Activated naive CD4-positive, alpha-beta T cell (primary cell): ENCODE measurements at places on chromosomes 16 and 17.

- DNase-seq, result no peak
These were observed 107.0 kb downstream of the ANKRD11 start for GRCh38 chr16:89383095-89384003.

DNA sequence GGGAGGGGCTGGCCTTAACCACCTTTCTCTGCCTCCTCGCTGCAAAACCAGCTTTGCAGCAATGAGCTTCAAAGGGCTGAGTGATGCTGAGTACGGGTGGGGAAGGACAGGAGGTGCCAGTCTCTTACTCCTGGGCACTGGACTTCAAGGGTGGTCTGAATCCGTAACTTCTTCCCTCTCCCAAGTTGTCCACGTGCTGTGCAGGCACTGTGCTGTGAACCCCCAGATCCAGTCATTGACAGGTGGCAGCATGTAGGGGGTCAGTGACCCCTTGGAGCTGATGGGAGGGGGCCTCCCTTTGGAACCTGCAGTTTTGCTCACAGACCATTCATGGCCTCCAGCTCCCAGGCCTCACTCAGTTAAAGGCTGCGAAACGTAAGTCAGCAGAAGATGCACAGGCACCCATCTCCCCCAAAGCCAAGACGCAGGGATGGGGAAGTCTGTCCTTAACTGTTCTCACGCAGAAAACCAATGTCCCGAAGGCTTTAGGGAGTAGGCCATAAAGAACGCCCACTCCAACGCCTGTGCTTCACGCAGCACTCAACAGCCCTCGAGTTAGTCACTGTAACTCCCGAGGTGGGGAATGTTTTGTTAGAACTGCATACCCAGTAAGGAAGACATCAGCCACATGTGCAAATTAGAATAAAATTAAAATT, 7.9 kb downstream of the LITAFD start:
- no peak for DNase-seq

- DNase-seq, result no peak
These were observed 5.2 kb upstream of the CCL13 start for GRCh38 chr17:34351096-34351495.

DNA sequence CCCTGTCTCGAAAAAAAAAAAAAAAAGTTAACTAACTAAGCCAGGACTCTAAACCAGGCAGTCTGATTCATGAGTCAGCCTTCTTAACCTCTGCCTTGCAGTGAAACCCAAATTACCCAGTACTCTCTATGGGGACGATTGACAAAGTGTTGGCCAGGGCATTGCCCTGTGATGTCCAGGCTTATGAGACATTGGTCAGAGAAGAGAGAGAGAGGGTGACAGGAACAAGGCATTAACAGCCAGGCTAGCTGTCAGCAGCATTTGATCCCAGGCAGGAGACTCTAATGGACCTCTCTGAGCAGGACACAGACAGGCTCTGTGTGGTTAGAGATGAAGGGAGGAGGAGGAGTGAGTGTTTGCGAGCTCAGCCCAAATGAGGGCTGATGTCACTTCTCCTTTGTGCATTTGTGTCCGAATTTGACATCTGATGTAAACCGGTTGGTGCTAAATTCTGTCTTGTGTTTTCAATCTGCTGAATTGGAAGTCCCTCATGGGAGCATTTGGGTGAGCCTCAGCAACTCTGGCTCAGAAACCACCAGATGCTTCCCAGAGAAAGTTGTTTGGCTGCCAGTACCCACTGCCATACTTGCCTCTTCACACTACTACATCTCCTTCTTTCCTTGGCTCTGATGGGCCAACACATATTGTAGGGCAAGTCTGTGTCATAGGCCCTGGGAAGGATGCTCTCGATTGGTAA, 4.3 kb upstream of the MYL4 start:
- no peak for DNase-seq

DNA sequence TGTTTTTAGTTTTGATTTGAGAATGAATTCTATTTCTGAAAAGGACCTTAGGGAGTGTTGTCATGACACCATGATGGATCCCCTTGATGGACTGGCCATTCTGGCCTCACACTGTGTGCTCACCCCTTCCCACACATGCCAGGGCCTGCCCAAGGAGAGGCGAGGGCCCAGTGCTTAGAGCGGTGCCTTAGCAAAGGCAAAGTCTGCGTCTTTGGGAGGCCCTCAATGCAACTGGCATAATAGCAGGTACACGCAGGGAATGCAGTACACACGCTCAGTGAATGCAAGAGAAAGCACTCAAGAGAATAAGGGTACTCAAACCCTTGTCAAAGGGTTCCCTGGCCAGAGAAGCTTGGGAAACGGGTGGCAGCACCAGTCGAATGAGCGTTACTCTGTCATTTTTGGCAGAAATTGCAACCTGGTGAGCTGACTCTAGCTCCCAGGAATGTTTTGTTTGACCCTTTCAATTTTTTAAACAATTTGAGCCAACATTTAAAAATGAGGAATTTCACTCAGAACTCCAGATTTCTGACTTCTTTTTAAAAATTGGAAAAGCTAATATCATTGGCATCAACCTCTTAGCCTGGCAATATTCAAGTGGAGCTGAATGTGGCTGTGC, 32.1 kb downstream of the NKD1 start:
- no peak for DNase-seq

- DNase-seq, result no peak
These were observed 102.8 kb downstream of the FOXL1 start for GRCh38 chr16:86681031-86681756.

GRCh38 chr16:31221357-31222160, 4.6 kb upstream of the PYDC1 start:
- DNase-seq, result no peak

DNA sequence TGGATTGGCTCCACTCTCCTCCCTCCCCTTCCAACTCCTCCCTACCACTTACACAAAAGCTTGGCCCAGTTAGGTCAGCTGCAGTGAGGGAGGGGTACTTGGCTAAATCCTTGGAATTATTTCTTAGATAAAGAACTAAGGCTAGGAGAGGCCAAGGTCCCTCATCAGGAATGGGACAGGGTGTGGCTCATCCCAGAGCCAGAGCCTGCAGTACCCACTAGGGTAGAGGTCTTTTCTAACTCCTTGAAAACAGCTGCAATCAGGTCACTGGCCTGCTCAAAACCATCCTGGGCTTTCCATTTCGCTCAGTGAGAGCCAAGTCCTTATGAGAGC, 1.9 kb upstream of the SLC46A1 start:
- no peak for DNase-seq

GRCh38 chr16:31476303-31477219, 4.6 kb downstream of the TGFB1I1 start:
- peak; percentile 93 for DNase-seq

DNA sequence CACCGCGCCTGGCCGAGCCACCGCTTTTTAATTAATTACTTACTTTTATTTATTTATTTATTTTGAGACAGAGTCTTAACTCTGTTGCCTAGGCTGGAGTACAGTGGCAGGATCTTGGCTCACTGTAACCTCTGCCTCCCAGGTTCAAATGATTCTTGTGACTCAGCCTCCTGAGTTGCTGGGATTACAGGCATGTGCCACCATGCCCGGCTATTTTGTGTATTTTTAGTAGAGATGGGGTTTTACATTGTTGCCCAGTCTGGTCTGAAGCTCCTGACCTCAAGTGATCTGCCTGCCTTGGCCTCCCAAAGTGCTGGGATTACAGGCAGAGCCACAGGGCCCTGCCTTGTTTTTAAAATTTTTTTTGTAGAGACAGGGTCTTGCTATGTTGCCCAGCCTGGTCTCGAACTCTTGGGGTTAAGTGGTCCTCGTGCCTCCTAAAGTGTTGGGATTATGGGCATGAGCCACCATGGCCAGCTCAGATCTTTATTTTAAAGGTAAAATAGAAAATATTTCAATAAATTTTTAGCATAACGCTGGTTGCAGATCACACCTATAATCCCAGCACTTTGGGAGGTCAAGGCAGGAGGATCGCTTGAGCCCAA, 18.3 kb upstream of the NUDT16L1 start:
- DNase-seq, result no peak

DNA sequence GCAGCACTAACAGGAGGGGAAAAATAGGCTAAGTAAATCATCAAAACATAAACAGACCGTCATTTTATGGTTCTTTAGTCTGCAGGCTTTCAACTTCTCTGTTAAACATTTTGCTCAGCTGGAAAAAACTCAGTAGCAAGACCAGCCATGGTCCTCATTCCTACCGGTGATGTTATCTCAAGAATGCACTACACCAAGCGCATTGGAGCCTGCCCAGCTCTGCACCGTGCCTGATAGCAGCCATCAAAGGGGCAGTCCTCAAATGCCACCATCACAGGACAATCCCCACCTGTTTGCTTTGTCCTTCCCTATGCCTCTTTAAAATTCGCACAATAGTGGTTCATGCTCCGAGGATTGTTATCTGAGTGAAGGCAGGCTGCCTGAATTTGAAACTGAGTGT, 181.5 kb upstream of the MON1B start:
- no peak for DNase-seq

DNA sequence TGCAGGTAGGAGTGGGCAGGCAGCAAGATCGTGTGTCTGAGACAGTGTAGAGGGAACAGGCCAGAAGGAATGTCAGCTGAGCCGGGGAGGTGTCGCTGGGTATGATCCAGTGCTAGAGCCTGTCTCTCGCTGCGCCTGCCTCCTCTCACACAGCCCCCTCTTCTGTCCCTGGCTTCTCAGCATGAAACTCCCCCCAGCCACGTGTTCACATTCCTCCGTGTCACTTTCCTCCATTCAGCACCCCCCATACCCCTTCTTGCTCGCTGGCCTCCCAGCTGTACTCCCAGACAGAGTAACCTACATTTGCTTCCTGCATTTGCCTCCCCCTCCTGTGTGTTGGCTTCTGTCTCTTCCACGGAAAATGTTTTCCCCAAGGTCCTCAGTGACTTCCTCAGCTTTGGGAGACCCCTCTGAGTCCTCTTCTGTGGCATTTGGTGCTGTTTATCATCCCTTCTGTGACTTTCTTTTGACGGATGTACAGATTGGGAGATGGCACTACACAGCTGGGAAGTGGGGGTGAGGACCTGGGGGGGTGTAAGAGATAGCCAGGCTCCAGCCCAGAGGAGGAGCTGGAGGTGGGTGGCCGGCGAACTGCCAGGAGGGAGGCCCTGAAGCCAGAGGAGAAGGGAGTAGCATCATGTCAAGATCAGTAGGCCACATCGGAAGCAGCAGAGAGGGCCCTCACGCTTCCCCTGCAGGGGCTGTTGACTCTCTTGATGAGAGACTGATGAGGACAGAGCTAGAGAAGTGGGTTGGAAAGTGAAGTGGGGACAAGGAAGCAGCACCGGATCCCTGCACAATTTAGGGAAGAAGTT, 19.2 kb downstream of the SGF29 start:
- no peak for DNase-seq

DNA sequence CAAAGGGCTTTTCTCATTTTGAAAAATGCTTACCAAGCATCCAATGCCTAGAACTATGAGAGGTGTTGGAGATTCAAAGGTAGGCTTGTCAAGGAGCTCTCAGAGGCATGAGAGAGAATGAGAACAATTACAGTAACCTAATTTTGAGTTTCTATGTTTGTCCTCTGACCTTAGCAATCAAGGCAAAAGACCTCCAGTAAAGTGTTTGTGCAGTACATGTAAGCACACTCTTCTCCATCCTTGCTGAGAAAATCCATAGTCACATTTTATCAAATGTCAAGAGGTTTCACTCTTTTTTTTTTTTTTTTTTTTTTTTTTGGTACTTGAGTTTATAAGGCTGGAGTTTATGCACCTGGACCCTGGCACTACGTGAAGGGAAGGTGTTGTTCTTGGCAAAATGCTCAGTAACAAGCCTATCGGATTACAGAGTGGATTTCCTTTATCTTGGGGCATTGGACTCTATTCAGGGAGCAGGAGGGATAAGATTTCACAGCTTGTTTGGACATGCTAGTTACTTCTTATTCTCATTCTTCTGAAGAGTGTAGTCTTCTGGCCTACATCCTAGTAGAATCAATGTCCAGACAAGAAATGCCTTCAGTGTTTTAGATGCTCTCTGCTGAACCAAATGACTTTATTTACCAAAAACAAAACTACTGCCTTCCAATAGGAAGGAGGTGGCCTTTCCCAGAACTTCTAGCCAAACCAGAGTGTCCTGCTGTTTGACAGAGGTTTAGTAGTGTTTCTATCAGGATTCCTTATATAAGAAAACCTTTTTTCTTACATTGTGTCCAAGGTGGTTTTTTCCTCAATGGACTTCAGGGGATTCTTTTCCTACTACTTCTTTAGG, 21.9 kb downstream of the KCNJ2 start:
- DNase-seq, result no peak

- no peak for DNase-seq
These were observed 19.5 kb upstream of the CDC6 start for GRCh38 chr17:40268141-40268712.

DNA sequence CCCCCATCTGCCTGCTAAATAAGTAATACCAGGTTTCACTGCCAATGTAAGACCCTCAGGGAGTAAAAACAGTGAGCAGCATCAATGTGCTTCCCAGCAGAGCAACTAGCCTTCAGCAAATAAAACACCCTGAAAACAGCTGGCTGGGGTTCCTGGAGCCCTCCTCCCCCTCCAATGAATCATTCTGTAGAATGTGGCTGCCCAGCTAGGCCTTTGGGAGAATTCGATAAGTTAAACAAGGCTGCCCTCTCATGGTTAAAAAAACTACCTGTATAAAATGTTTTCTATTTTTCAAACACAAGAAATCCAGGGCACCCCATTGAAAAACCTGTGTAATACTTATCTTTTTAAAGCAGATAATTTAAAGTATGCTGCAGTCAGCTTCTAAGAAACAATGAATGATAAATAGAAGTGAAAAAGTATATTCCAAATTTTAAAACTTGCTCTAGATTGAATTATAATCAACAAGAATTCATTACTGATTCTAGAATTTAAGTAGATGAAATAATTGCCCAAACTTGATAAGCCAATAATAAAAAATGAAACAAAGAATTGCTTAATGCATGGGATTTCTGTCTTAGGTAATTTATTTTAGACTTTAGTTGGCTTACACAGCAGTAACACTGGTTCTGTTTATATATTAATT, 9.4 kb upstream of the TOM1L1 start:
- no peak for DNase-seq

- DNase-seq, result no peak
These were observed 80.8 kb downstream of the CNGB1 start for GRCh38 chr16:57889960-57890751.

DNA sequence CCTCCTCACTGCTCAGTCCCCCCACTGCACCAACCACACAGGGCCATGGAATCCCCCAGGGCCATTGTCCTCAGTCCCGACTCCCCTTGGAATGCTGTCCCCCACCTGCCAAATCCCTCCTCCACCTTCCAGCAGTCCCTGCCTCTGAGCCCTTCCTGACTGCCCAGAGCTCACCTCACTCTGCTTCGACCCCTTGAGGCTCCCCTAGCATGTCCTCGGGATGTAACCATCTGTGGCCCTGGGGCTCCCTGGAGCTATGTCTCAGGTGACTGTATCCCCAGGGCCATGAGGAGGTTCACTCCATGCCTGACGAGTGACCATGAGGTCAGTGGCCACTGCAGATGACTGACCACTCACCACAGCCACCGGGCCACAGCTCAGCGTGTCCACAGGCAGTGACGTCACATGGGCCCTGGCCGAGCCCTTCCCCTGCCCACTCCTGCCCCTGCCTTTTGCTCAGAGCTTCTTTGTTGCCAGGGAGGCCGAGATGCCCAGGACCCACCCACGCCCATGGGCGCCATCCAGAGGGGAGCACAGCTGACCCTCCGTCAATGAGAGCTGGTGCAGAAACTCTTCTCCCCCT, 7.7 kb upstream of the PIEZO1 start:
- no peak for DNase-seq
